Stimulated activated CD8-positive, alpha-beta memory T cell treated with anti-CD3 and anti-CD28 coated beads, Interleukin-7, amount 100 ng/mL, for 48 hours (primary cell): ENCODE measurements at places on chromosomes 1 and 21.

DNA sequence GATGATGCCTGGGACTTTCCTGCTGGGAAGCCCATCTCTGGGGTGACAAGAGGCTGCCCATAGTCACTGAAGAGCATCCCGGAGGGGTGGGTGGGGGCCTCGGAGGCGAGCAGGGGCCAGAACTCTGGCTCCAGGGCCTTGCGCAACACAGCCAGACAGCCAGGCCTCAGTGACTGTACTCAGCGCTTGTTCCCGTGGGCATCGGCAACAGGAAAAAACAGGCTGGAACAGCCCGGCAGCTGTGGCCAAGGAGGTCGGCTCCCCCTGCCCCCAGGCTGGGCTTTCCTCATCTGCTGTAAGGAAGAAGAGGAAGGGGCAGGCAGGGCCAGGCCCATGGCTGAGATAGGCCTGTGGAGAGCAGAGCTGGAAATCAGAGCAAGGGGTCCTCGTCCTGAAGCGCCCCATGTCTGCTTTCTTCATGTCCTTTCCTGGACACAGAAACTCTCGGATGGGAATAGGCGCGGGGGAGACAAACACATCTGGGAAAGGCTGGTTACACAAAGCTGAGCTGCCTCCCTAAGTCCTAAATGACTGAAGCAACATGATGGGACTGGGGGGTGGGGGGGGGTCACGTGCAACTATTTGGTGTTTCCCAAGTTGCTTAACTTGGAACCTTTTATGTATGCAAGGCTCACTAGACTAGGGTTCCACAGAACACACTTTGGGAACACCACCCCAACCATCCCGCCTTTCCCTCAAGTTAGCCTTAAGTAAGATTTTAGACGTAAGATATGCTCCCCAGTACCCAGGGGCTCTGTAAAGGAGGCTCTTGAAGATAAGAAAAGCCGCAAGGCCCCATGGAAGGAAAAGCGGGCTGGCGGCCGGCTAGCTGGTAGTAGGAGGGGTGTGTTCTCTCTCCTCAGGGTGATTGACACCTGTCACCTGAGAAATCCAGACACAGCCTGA is 30.7 kb downstream of the HSPG2 start:
- DNase-seq = no peak

DNA sequence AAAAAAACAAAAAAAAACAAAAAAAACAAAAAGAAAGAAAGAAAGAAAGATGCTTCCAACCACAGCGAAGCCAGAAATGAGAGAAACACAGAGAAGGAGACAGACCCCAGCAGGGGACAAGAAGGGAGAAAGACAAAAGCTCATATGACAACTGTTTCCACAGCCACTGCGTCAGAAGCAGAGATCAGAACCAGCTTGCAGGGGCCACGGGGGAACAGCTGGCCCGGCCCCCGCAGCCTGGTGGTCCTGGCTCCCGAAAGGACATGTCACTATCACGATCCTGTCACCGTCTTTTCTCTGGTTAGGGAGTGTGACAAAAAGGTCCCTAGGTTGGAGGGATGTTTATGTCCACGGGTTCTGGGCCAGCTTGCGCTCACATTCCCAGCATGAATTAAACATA is 60.7 kb downstream of the ACOT7 start:
- DNase-seq = no peak

DNA sequence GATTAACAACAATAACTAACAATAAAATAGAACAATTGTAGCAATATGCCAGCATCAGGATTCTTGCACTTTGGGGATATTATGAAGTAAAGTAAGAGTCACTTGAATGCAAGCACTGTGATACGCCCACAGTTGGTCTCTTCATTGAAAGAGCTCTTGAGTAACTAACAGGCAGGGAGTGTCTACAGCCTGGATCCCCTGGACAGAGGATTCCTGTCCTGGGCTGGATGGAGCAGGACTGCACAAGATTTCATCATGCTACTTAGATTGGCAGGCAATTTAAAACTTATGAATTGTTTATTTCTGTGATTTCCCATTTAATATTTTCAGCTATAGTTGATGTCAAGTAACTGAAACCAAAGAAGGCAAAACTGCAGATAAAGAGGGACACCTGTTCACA is 13.7 kb upstream of the KRTAP19-5 start:
- DNase-seq = no peak

GRCh38 chr1:192488058-192488457 is 87.5 kb upstream of the RGS1 start:
- DNase-seq = no peak

GRCh38 chr1:19009126-19009881 is 52.8 kb upstream of the IFFO2 start:
- DNase-seq = no peak

- no peak for DNase-seq
These were observed 57.0 kb downstream of the YARS1 start for GRCh38 chr1:32759997-32760623.

- no peak for DNase-seq
These were observed 13.9 kb upstream of the OR2G2 start for GRCh38 chr1:247574236-247574635.
